ENCODE measurements at places on chromosomes 13 and 19.

GRCh38 chr13:33556828-33557227 lies 261.1 kb upstream of the RFC3 start:
- no peak for DNase-seq
- no peaks in the 10 kb centered on the region for H3K27me3 ChIP-seq
- no peak overlapping the region for H3K4me3 ChIP-seq
- peaks cover 17% of the 10 kb centered on the region for H3K4me1 ChIP-seq
- H3K36me3 ChIP-seq, result no peaks in the 10 kb centered on the region

DNA sequence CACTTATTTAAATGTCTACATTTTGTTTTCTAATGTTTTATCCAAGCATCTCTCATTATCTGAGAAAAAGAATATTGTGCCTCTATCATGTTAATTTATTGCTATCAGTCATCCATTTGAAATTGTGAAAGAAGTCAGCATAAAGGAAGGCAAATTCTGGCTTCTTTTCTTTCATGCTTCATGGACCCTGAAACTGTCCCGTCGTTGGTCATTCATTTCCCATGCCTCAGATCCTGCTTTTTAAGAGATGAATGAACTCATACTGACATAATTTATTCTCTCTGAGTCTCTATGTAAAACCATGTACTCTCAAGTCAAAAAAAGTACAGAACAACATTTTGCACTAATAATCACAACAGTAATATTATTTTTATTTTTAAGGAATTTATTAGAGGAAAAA lies 2512.0 kb downstream of the PCDH9 start:
- no peaks in the 10 kb centered on the region for H3K27me3 ChIP-seq
- no peak overlapping the region for H3K4me3 ChIP-seq
- no peak for DNase-seq
- no peaks in the 10 kb centered on the region for H3K36me3 ChIP-seq

DNA sequence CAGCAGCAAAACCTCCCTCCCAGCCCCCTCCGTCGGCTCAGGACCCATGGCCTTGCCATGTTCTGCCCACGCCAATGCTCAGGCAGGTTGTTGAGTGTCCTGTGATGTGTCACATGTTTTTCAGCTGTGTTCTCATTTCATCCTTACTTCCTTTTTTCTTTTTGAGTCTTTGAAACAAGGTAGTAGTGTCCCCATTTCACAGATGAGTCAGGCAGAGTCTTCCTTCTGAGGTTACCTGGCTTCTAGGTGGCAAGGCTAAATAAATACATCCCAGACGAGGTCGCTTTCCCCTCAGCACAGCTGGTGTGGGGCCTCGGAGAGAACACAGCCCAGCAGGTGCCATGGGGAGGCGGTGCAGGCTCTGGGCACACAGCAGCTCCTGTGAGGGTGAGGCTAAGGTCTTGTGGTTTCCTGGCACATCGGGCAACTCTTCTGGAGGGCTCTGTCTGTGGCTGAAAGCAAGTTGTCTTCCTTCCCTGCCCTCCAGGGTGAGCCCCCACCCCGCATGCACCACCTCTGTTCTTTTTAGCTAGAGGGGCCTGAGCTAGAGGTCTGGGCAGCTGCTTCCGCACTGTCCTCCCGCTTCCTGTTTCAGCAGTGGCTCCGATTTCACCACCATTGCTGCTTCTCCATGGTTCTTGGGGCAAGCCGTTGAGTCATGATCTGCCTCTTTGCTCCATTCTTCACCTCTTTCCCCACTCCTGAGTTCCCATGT lies 15.1 kb downstream of the PRAM1 start:
- H3K4me3 ChIP-seq, result no peak overlapping the region
- DNase-seq, result peak; percentile 85
- peaks cover 77% of the 10 kb centered on the region for H3K36me3 ChIP-seq
- peaks cover 42% of the 10 kb centered on the region for H3K4me1 ChIP-seq
- no peaks in the 10 kb centered on the region for H3K27me3 ChIP-seq

- H3K36me3 ChIP-seq, result no peaks in the 10 kb centered on the region
- no peaks in the 10 kb centered on the region for H3K4me1 ChIP-seq
- H3K4me3 ChIP-seq, result no peak overlapping the region
- DNase-seq, result no peak
Measured at GRCh38 chr19:51431124-51431523, 13.7 kb upstream of the SIGLEC10 start.

GRCh38 chr19:49497789-49498103 lies 1.5 kb downstream of the RPS11 start:
- H3K4me1 ChIP-seq, result peaks cover 43% of the 10 kb centered on the region
- H3K4me3 ChIP-seq, result peak overlapping the region; percentile 82
- H3K27me3 ChIP-seq, result no peaks in the 10 kb centered on the region
- H3K27ac ChIP-seq, result peak overlapping the region; percentile 91

GRCh38 chr19:17334414-17335409 lies at the start of gene ANO8:
TSS of gene ANO8 (minus strand) at chr19:17334855. CDS start at chr19:17334670, 185 bp downstream.
- peak; percentile 96 for DNase-seq
- H3K36me3 ChIP-seq, result no peaks in the 10 kb centered on the region
- H3K4me3 ChIP-seq, result peak within 1 kb of the TSS; percentile 88
- H3K27ac ChIP-seq, result peak within 1 kb of the TSS; percentile 81

GRCh38 chr13:109913186-109913585 lies 126.8 kb upstream of the IRS2 start:
- no peak overlapping the region for H3K4me3 ChIP-seq
- H3K27ac ChIP-seq, result no peak overlapping the region
- H3K36me3 ChIP-seq, result no peaks in the 10 kb centered on the region
- H3K4me1 ChIP-seq, result no peaks in the 10 kb centered on the region

DNA sequence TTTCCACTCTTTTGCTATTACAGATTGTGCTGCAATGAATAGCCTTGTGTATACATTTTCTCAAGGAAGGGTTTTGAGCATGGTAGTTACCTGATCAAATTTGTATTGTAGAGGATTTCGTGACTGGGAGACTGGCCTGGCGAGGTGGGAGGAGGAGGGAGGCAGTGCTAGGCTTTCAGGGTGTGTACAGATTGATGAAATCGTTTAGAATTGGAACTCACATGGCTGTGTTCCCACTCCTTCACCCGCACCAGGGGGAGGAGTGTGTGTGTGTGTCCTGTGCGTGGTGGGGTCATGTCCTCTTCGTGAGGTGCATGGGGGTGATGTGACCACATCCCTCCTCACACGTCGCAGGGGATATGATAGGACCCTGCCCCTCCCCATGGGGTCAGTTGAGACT lies 8.3 kb downstream of the PGLYRP1 start:
- H3K36me3 ChIP-seq, result peaks cover 4% of the 10 kb centered on the region
- H3K27ac ChIP-seq, result no peak overlapping the region
- peaks cover 22% of the 10 kb centered on the region for H3K4me1 ChIP-seq
- peak; percentile 6 for DNase-seq
- peak overlapping the region; percentile 73 for H3K4me3 ChIP-seq
